ENCODE measurements at places on chromosomes 6 and 20.
A peak's percentile ranks its signal among the peaks of the same experiment; 100 is the strongest.

DNA sequence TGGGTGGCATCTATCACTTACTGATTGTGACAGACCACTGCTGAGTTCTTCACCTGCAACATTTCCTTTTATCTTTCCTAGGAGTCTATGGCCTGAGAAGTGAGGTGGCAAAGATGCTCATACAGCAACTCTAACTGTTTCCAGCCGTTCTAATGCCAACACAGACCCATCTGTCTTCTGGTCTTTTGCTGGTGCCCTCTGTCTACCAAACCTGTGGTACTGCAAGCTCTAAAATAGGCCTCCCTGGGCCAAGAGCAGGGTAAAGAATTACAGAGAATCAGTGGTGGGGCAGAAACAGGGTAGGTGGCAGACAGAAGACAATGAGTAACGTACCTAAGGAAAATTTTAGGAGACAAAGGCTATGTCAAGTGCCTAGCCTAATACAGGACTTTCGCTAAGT is 611.0 kb upstream of the FLRT3 start:
- no peaks in the 10 kb centered on the region for H3K36me3 ChIP-seq
- no peak overlapping the region for H3K4me3 ChIP-seq
- DNase-seq, result no peak

DNA sequence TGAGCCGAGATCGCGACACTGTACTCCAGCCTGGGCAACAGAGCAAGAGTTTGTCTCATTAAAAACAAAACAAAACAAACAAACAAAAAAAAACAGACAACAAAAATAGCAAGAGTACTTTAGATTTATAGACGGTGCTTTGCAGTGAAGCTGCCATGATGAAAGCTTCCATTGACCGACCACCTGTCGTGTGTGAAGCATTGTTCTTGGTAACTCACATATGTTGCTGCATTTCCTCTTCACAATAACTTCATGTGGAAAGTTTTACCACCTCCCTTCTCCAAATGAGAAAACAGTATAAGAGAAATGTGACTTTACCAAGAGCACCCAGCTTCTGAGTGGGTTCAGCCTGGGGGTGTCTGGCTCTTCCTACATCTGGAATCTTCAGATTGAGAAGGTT is 56.4 kb upstream of the PTGIS start:
- H3K27me3 ChIP-seq, result peaks cover 24% of the 10 kb centered on the region
- H3K27ac ChIP-seq, result no peak overlapping the region
- DNase-seq, result no peak
- H3K36me3 ChIP-seq, result no peaks in the 10 kb centered on the region
- H3K4me1 ChIP-seq, result no peaks in the 10 kb centered on the region

DNA sequence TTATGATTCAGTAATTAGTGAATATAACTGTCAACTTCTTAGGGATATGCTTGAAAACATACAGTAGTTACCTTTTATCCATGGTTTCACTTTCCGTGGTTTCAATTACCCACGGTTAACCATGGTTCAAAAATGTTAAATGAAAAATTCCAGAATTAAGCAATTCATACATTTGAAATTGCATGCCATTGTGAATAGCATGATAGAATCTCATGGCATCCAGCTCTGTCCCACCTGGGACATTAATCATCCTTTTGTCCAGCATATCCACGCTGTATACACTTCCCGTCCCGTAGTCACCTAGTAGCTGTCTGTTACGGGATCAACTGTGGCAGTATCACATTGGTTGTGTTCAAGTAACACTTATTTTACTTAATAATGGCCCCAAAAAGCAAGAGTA is 781.7 kb upstream of the CITED2 start:
- no peaks in the 10 kb centered on the region for H3K27me3 ChIP-seq
- H3K4me3 ChIP-seq, result no peak overlapping the region
- DNase-seq, result no peak
- no peaks in the 10 kb centered on the region for H3K36me3 ChIP-seq

DNA sequence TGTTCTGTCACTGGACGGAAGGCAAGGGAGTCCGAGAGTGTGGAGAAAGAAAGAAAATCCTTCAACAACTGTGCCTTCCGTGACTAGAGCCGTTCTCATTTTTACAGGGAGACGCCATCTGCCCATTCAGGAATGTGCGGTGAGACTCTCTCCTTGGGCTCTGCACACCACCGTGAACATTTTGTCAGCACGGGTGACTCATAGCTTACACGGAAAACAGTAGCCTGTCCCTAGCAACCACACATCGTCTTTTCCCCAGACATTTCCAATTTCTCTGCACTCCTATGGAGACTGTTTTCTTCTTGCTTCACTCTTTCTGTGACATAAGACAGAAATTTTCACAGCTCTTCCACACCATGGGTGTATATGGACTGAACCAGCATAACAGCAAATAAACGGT is 55.1 kb downstream of the TBXT start:
- DNase-seq, result peak; percentile 53
- H3K27me3 ChIP-seq, result peaks cover 7% of the 10 kb centered on the region
- no peaks in the 10 kb centered on the region for H3K4me1 ChIP-seq
- H3K27ac ChIP-seq, result no peak overlapping the region

GRCh38 chr20:18853216-18853615 is 39.6 kb downstream of the SCP2D1 start:
- no peak overlapping the region for H3K27ac ChIP-seq
- no peaks in the 10 kb centered on the region for H3K27me3 ChIP-seq
- no peak overlapping the region for H3K4me3 ChIP-seq
- H3K36me3 ChIP-seq, result no peaks in the 10 kb centered on the region

- no peaks in the 10 kb centered on the region for H3K36me3 ChIP-seq
- no peak overlapping the region for H3K4me3 ChIP-seq
Measured at GRCh38 chr20:60446267-60447111, 488.3 kb downstream of the CDH26 start.

- no peak overlapping the region for H3K4me3 ChIP-seq
- no peak for DNase-seq
- no peaks in the 10 kb centered on the region for H3K36me3 ChIP-seq
- no peak overlapping the region for H3K27ac ChIP-seq
Measured at GRCh38 chr6:49527320-49527719, 23.1 kb upstream of the C6orf141 start.

GRCh38 chr6:36246506-36247268 is 23.2 kb upstream of the PNPLA1 start:
- DNase-seq, result peak; percentile 31
- H3K27ac ChIP-seq, result no peak overlapping the region
- H3K36me3 ChIP-seq, result no peaks in the 10 kb centered on the region

- no peak overlapping the region for H3K4me3 ChIP-seq
- no peaks in the 10 kb centered on the region for H3K36me3 ChIP-seq
- H3K27me3 ChIP-seq, result peaks cover 2% of the 10 kb centered on the region
- H3K27ac ChIP-seq, result no peak overlapping the region
- H3K4me1 ChIP-seq, result no peaks in the 10 kb centered on the region
Measured at GRCh38 chr20:12969071-12969669, 39.6 kb upstream of the SPTLC3 start.

GRCh38 chr6:125094563-125094962 is 59.0 kb upstream of the TPD52L1 start:
- no peaks in the 10 kb centered on the region for H3K27me3 ChIP-seq
- no peaks in the 10 kb centered on the region for H3K36me3 ChIP-seq
- no peak overlapping the region for H3K27ac ChIP-seq
- peaks cover 15% of the 10 kb centered on the region for H3K4me1 ChIP-seq

- DNase-seq, result no peak
- H3K36me3 ChIP-seq, result no peaks in the 10 kb centered on the region
- H3K27me3 ChIP-seq, result peaks cover 19% of the 10 kb centered on the region
- no peaks in the 10 kb centered on the region for H3K4me1 ChIP-seq
- H3K4me3 ChIP-seq, result no peak overlapping the region
- H3K27ac ChIP-seq, result no peak overlapping the region
Measured at GRCh38 chr20:46157625-46158024, 39.5 kb downstream of the CD40 start.

GRCh38 chr20:33964441-33964840 is 29.3 kb upstream of the RALY start:
- H3K36me3 ChIP-seq, result no peaks in the 10 kb centered on the region
- H3K4me1 ChIP-seq, result no peaks in the 10 kb centered on the region
- H3K27me3 ChIP-seq, result peaks cover 6% of the 10 kb centered on the region
- H3K4me3 ChIP-seq, result no peak overlapping the region
- H3K27ac ChIP-seq, result no peak overlapping the region
- no peak for DNase-seq

GRCh38 chr6:152587473-152587872 is 49.7 kb downstream of the SYNE1 start:
- H3K4me1 ChIP-seq, result no peaks in the 10 kb centered on the region

DNA sequence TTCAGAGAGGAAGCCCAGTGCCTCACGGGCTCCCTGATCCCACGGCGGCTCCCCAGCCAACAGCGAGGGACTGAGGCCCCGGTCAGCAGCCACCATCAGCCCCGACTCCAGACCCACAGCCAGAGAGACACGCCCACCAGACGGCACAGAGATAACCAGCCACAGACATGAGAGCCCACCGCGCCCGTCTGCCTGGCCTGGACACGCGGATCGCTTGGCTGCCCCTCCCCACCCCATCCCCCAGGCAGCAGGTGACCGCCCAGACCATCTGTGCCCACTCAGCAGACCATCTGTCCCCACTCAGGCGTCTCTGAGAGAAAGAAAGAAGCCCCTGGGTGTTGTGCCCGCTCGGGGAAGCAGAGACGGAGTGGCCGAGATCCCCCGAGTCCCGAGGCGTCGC is 55.5 kb upstream of the CHRNA4 start:
- peaks cover 52% of the 10 kb centered on the region for H3K27me3 ChIP-seq
- H3K27ac ChIP-seq, result no peak overlapping the region
- no peak overlapping the region for H3K4me3 ChIP-seq
- no peaks in the 10 kb centered on the region for H3K4me1 ChIP-seq
- no peak for DNase-seq

DNA sequence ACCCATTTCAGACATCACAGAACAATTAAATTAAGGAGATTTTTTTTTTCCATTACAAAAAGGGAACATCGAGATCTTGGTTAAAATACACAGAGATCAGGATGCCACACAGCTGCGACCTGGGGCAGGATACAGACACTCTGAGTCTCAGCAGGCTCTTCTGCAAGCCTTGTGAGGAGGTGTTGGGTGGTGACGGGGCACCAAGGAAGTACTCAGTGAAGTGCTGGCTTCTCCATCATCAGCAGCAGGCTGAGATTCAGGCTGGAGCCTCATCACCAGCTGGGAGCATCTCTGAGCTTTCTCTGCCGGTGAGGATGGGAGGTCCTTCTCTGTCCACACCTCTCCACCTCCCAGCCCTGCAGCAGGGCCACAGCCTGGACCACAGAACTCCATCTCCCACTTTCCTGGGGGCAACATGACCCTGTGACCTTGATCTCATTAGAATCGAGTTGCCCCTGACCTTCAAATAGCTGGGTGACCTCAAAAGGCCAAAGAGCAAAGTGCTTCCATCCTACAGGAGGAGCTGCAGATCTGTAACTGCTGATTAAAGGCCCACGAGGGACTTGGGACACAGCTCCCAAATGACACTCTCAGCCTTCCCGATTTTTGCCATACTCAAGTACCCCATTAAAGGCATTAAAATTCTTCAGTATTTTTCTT is 16.0 kb downstream of the PMEPA1 start:
- H3K36me3 ChIP-seq, result peaks cover 2% of the 10 kb centered on the region
- no peak overlapping the region for H3K4me3 ChIP-seq
- no peaks in the 10 kb centered on the region for H3K27me3 ChIP-seq
- DNase-seq, result no peak
- no peak overlapping the region for H3K27ac ChIP-seq
- peaks cover 13% of the 10 kb centered on the region for H3K4me1 ChIP-seq

DNA sequence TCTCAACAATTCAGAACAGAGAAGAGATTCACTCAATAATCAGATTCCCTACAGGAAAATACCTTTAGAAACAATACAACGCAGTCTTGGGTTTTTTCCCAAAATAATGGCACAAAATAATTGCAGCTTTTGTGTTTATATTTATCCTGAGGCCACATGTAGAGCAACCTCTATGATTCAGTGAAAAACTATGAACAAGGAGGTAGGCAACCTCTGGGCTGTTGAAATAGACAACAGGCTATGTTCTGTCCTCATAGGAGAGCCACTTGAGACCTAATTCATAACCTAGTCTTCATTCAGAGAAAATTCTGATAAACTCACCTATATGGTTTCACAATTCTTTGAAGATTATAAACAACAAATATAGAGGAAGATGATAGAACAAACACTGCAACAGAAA is 118.3 kb downstream of the KHDC1L start:
- H3K4me3 ChIP-seq, result no peak overlapping the region
- H3K36me3 ChIP-seq, result no peaks in the 10 kb centered on the region
- no peaks in the 10 kb centered on the region for H3K4me1 ChIP-seq
- H3K27me3 ChIP-seq, result no peaks in the 10 kb centered on the region

DNA sequence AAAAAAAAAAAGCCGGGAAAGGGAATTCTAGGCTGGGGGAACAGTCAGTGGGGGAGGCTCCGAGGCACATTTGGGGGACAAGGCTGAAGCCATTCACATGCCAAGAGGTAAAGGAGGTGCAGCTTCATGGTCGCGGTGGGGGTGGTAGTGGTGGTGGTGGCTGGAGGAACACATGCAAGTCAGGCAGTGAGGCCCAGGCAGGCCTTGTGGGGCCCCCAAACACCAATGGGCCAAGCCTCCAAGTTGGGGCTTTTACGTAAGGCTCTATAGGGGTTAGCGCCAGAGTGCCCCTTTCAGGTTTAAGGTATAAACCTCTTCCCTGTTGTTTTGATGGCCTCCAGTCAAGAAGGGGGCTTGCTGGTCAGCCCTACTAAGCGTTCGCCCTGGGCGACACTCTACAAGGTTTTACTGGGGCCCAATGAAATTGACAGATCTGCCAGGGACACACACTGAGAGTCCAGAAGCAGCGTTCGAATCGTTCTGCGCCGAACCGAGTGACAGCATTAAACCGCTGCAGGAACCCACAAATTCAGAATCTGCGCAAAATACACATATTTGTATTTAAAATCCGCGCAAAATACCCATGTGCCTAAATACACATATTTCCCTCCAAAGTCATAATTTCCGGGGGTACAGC is 818 bp upstream of the AP5S1 start:
- H3K36me3 ChIP-seq, result peaks cover 21% of the 10 kb centered on the region
- peak overlapping the region; percentile 33 for H3K4me3 ChIP-seq
- H3K4me1 ChIP-seq, result peaks cover 8% of the 10 kb centered on the region
- H3K27me3 ChIP-seq, result no peaks in the 10 kb centered on the region
- no peak for DNase-seq

DNA sequence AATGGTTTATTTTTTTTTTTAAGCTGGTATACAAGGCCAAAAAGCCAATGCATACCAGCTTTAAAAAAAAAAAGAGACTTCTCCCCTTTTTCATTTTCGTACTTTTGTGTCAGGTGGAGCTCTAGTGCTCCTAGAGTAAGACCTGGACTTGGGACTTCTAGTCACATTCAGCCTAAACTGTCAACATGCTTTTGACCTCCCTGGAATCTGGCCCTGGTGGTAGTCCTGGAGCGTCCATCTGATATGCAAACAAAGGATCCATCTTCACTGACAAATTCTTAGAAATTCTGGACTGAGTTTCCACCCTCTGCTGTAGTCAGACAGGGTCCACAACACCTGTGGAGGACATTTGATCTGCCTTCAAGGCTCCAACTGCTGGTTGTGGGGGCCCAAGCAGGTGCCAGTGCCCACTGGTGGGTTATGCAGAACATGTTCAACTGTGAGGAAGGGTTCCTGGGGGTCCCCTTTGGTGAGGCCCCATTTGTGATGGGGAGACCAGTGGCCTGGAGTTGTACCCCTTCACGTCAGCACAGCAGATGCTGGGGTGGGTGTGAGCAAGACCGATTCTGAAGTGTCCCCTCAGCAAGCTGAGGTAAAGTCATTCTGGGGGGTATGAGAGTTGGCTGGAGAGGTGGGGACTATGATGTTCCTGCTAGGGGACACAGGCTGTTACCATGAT is 12.6 kb upstream of the PCMTD2 start:
- peaks cover 46% of the 10 kb centered on the region for H3K27me3 ChIP-seq
- no peaks in the 10 kb centered on the region for H3K36me3 ChIP-seq
- H3K4me3 ChIP-seq, result no peak overlapping the region

- no peak overlapping the region for H3K27ac ChIP-seq
- peaks cover 4% of the 10 kb centered on the region for H3K27me3 ChIP-seq
- H3K4me1 ChIP-seq, result no peaks in the 10 kb centered on the region
Measured at GRCh38 chr6:19827247-19827646, 9.9 kb upstream of the ID4 start.

All from IMR-90 (cell line).